Esophagus muscularis mucosa (tissue), 4 donors: ENCODE measurements at places on chromosomes 16 and 17.

DNA sequence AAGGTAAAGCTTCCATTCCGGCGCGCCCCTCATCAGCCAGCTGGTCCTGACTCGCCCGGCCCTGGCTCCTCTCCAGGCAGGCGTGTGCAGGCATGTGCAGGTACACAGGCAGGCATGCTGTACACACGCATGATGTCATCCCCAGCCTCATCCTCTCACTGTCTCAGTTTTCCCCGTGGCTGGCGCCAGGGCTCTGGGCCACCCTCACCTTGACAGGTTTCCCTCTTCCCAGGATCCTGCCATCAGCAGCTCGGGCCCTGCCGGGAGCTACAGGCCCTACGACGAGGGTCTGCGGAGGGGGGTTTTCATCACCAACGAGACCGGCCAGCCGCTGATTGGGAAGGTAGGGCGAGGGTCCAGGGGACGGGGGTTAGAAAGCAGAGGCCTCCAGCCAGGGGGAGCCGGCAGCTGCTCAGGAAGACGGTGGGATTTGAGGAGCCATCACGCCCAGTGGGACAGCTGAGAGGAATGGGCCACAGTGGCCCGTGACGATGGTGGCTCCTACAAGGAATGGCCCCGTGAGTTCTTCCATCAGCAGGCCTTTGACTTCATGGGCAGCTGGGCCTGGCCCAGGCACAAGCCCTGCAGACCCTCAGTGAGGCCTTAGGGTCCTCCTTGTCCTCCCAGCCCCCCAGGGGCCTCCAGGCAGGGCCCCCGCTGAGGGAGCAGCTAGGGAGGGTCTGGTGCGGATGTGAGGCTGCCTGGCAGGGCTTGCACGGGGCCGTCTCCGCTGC lies 8.5 kb downstream of the GAA start:
- no peak for DNase-seq

DNA sequence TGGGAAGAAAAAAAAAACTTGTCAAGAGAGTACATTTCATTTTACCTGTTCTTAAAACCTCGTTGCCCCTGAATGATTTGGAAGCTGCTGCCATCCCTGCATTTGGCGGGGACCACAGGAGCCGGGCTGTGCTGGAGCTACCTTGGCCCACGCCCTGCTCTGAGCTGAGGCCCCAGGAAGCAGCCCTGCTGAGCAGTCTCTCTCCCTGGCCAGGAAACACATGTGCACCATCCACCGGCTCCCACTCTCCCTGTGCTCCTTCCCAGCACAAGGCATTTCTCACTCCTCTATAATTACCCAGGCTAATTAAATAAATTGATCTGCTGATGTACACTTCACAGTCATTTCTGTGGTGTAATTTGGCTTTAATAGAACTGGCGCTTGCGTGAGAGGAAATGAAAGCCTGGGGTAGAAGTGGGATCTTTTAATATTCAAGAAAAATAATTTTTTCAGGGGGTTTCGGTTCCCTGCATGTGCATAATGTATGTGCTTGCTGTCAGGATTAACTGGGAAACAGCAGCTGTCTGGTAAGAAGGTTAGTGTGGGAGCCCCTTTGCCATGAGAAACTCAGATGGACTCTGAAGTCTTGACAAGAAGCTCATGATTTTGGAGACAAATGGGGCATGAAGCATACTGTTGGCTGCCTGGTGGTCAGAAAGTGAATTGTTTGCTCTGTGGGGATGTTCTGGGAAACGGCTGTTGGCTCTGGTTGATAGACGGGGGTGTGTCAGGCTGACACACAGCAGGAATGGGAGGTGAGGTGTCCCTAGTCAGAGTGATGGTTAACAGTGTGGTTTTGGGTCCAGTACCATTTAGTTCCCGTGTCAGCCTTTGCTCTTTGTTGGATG lies 252.3 kb upstream of the EEF2KMT start:
- DNase-seq, result no peak

- DNase-seq, result no peak
Measured at GRCh38 chr16:53220585-53220984, 165.8 kb downstream of the CHD9 start.

DNA sequence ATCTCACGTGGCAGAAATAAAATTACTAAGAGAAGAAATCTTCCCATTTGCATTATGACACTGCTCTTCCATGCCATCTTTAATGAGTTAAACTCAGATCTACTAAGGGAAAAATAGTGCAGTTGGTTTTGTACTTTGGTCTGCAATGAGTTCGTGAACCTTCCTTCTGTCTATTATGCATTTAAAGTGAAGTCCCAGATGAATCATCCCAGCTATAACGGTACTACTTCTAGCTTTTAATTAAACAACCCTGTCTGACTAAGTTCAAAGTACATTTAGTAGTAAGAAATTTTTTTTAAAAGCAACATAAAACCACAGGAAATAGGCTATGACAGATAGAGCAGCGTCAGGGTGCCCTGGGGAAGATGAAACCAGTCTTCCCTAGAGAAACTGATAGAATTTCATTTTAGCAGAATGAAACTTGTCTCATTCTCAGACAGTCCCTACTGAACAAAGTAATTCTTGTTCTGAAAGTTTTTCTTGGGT lies 1.8 kb downstream of the TMIGD1 start:
- DNase-seq, result no peak

GRCh38 chr17:6623941-6624340 lies 16.6 kb downstream of the KIAA0753 start:
- no peak for DNase-seq

DNA sequence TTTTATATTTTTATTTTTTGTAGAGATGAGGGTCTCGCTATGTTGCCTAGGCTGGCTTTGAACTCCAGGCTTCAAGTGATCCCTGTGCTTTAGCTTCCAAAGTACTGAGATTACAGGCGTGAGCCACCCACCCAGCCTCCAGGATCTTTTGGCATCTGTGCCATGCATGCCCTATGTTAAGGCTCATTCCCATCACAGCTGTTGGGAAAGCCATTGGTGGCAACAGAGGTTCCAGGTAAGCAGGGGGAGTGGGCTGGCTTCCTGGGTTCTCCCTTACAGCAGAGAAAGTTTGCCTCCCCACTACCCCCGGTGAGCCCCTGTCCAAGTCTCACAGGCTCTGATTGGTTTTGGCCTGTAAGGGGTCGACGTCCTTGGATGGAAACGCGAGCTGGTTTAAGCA lies 8.9 kb upstream of the MRTFB start:
- peak; percentile 29 for DNase-seq

GRCh38 chr16:20740007-20740883 lies 1.4 kb downstream of the THUMPD1 start:
- DNase-seq, result peak; percentile 64

DNA sequence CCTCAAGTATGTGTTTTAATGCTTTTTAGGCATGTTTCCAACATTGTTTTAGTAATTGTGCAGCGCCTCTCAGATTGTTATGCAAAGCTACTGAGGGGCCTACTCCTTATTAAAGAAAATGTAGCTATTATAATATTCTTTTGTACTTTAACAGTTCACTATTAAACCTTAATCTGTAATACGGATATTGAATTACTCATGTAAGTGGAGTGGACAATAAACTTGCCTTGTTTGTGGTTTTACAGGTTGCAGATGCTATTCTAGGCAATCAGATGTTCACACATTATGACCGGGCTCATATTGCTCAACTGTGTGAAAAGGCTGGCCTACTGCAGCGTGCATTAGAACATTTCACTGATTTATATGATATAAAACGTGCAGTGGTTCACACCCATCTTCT lies 41.0 kb downstream of the PTRH2 start:
- no peak for DNase-seq

GRCh38 chr16:85321509-85322271 lies 209.4 kb upstream of the CIBAR2 start:
- peak; percentile 97 for DNase-seq

- DNase-seq, result no peak
Measured at GRCh38 chr16:1989209-1990100, at the start of gene SYNGR3. TSS of gene SYNGR3 (plus strand) at chr16:1989970. CDS start at chr16:1990103, 133 bp downstream.

GRCh38 chr16:71972356-71972755 lies 27.8 kb downstream of the PKD1L3 start:
- DNase-seq, result no peak

DNA sequence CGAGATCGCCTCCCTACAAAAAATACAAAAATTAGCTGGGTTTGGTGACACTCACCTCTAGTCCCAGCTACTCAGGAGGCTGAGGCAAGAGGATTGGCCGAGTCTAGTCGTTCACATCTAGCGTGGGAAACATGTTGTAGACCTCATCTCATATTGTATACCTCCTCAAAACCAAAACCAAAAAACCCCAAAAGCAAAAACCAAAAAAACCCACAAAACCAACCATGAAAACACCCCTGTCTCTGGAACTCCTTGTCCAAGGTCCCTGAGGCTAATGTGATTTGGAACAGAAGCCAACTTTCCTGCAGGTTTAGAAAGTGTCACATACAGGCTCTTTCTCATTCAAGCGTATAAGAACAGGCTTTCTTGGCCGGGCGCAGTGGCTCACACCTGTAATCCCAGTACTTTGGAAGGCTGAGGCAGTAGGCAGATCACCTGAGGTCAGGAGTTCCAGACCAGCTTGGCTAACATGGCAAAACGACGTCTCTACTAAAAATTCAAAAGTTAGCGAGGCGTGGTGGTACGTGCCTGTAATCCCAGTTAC lies 29.0 kb downstream of the RAB11FIP3 start:
- no peak for DNase-seq

DNA sequence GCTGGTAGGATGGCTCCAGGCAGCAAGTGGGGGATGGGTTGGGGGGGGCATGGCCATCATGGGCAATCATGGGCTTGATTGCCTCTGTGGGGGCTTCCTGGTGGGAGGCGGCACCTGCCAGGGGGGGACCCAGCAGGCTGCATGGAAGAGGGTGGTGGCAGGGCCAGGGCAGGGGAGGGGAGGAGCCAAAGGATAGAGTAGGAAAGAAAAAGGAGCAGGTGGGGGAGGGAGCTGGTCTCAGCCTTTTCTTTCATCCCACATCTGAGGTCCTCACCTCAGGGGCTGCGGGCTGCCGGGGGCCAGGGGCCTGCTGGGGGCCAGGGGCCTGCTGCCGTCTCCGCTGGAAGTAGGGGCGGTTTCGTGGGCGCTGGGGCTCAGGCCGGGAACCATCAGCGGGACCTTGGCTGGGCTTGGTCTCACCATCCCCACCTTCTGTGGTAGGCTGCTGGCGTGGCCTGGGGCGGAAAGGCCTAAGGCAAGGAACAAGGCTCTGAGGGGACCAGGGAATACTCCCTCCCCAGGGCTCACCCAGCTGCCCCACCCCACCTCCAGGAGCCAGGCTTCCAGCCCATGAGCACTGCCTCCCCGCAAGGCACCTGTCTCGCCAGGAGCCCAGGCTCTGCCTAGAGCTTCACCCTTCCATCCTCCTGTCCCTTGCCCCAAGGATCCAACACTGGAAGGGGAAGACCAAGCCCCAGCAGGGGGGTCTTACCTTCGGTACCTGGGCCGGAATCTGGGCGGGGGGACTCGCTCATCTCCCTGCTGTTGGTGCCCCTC lies 5.0 kb downstream of the YBX2 start:
- DNase-seq, result no peak

GRCh38 chr16:72815348-72816318 lies 232.3 kb downstream of the ZFHX3 start:
- DNase-seq, result no peak

GRCh38 chr16:69741951-69742904 lies 12.5 kb downstream of the NOB1 start:
- no peak for DNase-seq

- DNase-seq, result no peak
Measured at GRCh38 chr16:4855371-4855770, 8.1 kb downstream of the UBN1 start.

DNA sequence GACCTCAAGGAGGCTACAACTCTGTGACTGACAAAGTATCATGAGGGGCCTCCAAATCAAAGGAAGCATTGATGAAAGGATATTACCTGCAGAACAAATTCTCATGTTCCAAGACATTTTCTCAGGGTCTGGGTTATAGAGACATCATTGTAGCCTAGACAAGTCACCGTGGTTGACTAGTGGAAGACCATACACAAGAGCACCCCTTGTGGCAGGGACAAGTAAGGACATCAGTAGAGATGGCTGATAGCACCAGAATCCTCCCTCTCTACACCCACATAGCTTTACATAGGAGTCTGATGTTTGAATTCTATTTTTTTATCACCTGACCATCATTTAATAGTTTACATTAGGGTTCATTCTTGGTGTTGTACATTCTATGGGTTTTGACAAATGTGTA lies 32.5 kb upstream of the CDH8 start:
- DNase-seq, result no peak
